ENCODE measurements at places on chromosomes 2 and 18.

- no peak for DNase-seq
Measured at GRCh38 chr18:31711365-31712172, 27.2 kb upstream of the B4GALT6 start.

- DNase-seq: no peak
Measured at GRCh38 chr2:109058191-109058632, 69.2 kb upstream of the EDAR start.

DNA sequence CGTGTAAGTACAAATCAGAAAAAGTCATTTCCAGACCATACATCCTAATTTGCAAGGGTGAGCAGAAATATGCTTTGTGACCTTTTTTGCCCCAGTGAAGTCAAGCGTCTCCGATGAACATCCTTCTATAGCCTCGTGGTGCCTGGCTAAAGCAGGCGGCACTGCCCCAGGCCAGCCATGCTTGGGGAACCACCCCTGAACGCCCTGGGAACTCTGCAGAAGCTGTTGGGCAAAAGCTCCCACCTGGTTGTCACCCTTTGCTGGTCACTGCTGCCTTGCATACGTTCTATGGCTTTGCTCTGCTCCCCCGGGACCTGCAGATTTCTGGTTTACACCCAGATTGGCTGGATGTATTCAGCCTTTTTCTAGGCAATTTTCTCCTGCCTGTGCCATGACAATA lies 256.4 kb downstream of the SS18 start:
- no peak for DNase-seq

DNA sequence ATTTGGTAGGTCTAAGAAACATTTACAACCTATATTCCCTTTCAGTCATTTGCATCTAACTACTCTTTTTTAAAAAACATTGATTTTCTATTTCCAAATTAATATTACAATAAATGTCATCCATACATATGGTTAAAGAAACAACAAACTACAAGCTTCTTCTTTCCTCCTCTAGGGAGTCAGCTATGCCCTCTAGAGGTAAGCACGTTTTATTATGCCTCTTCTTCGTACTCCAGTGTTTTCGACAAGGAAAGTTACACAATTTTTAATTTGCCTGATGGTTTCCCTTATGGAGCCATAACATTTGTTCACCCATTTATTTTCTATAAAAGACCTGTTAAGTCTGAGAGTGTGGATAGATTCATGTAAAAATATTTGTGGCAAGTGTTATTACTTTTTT lies 183.4 kb upstream of the CDH7 start:
- no peak for DNase-seq

GRCh38 chr2:42987112-42987922 lies 194.9 kb upstream of the HAAO start:
- no peak for DNase-seq

- no peak for DNase-seq
Measured at GRCh38 chr2:147364597-147364996, 480.2 kb upstream of the ACVR2A start.

DNA sequence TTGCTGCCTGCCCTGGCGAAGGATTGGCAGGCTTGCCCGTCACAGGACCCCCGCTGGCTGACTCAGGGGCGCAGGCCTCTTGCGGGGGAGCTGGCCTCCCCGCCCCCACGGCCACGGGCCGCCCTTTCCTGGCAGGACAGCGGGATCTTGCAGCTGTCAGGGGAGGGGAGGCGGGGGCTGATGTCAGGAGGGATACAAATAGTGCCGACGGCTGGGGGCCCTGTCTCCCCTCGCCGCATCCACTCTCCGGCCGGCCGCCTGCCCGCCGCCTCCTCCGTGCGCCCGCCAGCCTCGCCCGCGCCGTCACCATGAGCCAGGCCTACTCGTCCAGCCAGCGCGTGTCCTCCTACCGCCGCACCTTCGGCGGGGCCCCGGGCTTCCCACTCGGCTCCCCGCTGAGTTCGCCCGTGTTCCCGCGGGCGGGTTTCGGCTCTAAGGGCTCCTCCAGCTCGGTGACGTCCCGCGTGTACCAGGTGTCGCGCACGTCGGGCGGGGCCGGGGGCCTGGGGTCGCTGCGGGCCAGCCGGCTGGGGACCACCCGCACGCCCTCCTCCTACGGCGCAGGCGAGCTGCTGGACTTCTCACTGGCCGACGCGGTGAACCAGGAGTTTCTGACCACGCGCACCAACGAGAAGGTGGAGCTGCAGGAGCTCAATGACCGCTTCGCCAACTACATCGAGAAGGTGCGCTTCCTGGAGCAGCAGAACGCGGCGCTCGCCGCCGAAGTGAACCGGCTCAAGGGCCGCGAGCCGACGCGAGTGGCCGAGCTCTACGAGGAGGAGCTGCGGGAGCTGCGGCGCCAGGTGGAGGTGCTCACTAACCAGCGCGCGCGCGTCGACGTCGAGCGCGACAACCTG lies at the start of gene DES:
Gene DES (plus strand): TSS at position 223 of the 857 bp plus-strand sequence. CDS start 86 bp downstream, at position 309.
- no peak for DNase-seq

GRCh38 chr2:219496825-219497494 lies 1.7 kb upstream of the GMPPA start:
- no peak for DNase-seq

- no peak for DNase-seq
Measured at GRCh38 chr18:3692691-3693090, 242.7 kb downstream of the TGIF1 start.

- DNase-seq: no peak
Measured at GRCh38 chr2:204880928-204881327, 335.7 kb downstream of the PARD3B start.

DNA sequence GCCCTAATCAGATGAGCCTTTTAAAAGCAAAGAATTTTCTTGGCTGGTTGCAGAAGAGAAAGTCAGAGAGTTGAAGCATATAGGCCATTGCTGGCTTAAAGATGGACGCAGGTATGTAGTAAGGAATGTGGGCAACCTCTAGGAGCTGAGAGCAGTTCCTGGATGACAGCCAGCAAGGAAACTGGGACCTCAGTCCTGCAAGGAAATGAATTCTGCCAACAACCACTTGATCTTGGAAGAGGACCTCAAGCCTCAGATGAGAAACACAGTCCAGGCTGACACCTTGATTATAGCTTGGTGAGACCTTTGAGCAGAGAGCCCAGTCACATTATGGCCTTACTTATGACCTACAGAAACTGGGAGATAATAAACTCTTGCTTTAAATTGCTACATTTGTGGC lies 15.7 kb downstream of the PHOSPHO2 start:
- DNase-seq: no peak

GRCh38 chr2:71906357-71906973 lies 241.2 kb downstream of the CYP26B1 start:
- DNase-seq: no peak

DNA sequence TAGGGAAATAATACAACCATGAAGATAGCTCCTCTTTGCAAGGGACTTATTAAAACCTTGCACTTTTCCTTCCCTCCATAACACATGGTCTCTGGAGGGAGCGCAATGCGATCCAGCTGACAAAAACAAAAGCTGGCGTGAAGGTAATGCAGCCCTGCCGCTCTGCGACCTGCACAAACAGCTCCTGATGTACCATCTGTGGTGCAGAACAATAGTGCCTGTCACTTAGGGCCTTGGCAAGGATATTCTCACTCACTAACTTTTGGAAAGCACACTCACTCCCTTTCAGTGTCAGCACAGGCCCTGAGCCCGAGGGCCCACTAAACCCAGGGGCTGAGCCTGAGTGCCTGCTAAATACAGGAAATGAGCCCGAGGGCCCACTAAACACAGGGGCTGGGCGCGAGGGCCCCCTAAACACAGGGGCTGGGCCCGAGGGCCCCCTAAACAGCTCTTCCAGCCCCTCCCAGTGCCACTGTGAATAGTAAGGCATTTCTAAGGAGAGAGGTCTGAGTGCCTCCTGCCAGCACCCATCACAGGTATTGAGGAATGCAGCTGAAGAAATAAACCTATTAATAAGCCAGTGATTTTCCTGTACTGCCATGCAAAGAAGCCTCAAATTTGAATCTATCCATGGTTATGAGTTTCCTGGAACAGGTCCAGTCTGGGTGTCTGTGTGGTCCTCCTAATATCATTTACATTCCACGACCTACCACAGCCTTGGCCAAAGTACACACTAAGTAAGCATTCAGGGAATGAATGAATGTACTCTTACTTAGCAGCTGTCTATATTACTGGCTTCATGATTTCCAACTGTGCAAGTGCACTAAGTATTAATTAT lies 9.3 kb downstream of the L3MBTL4 start:
- no peak for DNase-seq

DNA sequence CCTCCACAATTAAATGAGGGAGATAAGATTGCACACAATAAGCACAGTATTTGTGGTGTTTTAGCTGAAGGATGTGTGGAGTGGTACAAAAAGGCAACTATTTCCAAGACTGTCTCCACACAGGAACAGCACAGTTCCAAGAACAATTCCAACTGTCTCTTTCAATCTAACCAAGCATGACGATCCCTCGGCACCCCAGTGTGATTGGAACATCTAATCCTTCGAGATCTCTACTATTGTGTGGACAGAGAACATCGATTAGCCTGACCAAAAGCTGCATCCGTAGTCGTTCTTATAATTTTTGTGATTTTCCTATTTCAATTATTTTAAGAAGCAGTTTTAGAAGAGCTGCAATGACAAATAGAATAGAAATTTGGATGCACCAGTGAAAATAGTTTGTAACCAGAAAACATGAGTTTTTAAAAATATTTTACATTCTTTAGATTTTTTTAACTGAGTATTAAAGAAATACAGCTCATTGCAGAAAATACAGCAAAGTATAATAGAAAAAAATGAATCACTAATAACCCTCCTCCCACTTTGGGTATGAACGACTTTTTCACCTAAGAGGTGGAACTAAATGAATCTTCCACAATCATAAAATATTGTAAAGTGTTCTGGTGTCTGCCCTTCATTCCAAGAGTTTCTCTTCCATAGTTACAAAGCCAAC lies 76.4 kb upstream of the CABLES1 start:
- DNase-seq: no peak

- DNase-seq: no peak
Measured at GRCh38 chr2:65605743-65606058, 173.3 kb upstream of the SPRED2 start.

DNA sequence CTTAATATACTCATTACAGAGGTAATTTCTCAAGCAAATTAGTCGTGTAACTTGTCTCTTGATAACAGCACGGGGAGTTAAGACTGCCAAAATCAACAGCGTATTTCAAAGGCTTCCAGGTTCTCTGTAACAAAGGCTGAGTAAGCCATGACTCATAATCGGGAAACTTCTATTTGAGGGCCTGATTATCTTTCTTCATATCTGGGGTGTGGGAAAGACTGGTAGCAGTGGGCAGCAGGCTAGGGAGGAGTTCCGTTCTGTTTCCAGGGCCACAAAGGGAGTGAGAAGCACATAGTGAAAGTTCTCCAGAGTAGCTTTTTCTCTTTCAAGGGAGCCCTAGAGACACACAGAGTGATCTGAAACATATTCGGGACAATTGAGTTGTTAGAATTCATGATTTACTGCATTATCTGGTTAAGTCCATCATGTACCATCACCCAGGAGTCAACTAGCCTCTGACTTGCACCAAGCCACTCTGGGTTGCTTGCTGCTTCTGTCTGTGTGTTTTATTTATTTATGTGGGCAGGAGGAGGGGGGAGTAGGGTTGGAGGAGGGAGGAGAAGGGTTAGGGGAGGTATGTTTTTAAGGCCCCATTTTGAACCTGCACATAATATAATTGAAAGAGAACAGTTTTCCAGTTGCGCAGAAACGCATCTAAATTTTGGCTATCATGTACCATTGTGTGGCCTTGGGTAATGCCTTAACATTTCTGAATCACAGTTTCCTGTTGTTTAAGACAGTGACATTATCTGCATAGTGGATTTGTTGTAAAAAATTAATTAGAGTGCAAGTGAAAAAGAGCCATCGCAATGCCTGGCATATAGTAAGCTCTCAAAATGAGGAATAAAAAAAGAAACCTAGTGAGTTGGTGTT lies 80.5 kb upstream of the ITPRID2 start:
- no peak for DNase-seq

- no peak for DNase-seq
Measured at GRCh38 chr2:74564222-74564621, 9.7 kb downstream of the DOK1 start.

GRCh38 chr2:232203166-232203891 lies 175.2 kb upstream of the ALPP start:
- no peak for DNase-seq

DNA sequence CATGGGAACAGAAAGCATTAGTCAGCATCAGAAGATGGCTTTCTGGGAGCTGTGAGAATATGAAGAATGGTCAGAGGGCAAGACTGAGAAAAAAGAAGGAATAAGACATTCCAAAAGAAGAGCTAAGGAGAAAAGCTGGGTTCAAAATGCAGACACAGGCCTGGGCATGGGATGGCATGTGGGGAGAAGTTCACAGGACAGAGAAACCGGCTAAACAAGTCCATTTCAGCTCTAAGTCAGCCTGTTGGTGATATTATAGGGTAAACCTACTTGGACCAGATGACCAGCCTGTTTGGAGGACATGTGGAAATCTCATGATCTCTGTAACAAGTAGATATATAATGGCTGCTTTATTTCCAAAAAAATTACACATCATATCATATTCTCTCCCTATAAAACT lies 91.7 kb upstream of the MEIS1 start:
- DNase-seq: no peak

GRCh38 chr2:193336781-193337180 lies 1142.0 kb upstream of the TMEFF2 start:
- DNase-seq: no peak

- no peak for DNase-seq
Measured at GRCh38 chr2:244547-244946, 19.3 kb downstream of the SH3YL1 start.

DNA sequence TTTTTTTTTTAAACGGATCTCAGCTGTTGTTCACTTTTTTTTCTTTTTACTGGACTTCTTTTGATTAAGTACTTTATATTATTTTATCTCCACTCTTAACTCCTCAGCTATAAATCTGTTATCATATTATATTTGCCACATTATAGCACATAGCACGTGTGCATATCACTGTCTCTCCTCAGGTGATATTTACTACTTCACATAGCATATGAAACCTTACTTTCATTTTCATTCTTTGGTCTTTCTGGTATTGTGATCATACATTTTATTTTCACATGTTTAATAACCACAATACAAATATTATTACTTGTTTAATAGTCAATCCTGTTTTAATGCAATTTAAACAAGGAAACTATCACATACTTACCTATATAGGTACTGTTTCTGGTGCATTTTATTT lies 993.1 kb upstream of the TMEFF2 start:
- DNase-seq: no peak

DNA sequence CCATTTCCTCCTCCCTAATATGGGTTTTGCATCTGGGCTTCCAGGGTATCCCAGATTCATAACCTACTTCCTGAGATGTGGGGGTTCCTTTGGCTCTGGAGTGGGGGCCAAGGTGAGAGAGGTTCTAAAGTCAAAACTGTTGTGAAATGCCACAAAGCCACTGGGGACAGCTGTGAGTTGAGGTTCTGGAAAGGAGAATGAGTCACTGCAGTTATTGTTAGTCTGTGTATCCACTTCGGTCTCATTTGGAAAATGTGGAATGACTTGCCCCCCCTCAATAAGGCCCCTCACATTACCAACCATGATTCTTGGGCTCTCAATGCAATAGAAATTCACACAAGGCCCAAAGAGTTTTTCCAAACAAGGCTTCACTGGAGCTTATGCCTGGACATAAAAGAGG lies 51.1 kb upstream of the LGALSL start:
- no peak for DNase-seq

- no peak for DNase-seq
Measured at GRCh38 chr2:39385172-39385571, 51.9 kb downstream of the MAP4K3 start.

GRCh38 chr2:19209575-19210341 lies 148.7 kb downstream of the OSR1 start:
- no peak for DNase-seq
